ENCODE measurements at places on chromosomes 3 and 15.
A peak's percentile ranks its signal among the peaks of the same experiment; 100 is the strongest.

GRCh38 chr15:92510163-92510882, 116.6 kb downstream of the ST8SIA2 start:
- DNase-seq, result no peak

DNA sequence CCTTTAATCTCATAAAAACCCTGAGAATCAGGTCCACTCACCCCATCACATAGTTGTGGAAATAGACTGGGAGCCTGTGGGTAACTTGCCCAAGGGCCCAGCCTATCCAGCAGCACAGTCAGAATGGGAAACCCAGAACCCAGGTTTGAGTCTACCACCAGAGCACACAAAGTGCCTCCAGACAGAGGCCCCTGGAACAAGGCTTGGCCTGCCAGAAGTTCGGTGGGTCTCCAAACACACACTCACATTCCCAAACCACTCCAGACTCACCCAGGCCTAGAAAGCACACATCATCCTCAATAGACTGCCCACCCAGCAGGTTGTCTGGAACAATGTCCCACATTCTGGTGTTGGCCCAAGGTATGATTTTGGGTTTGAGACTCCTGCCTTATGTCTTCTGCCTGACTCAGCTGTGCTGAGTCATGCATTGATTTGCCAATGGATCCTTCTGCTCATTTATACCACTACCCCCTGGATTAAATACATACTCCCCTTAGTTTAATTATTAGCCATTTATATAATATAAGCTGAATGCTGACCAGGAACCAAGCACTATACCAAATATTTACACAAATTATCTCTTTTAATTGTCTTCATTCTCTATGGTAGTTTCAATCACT, 4.5 kb downstream of the SLC12A8 start:
- no peak for DNase-seq

DNA sequence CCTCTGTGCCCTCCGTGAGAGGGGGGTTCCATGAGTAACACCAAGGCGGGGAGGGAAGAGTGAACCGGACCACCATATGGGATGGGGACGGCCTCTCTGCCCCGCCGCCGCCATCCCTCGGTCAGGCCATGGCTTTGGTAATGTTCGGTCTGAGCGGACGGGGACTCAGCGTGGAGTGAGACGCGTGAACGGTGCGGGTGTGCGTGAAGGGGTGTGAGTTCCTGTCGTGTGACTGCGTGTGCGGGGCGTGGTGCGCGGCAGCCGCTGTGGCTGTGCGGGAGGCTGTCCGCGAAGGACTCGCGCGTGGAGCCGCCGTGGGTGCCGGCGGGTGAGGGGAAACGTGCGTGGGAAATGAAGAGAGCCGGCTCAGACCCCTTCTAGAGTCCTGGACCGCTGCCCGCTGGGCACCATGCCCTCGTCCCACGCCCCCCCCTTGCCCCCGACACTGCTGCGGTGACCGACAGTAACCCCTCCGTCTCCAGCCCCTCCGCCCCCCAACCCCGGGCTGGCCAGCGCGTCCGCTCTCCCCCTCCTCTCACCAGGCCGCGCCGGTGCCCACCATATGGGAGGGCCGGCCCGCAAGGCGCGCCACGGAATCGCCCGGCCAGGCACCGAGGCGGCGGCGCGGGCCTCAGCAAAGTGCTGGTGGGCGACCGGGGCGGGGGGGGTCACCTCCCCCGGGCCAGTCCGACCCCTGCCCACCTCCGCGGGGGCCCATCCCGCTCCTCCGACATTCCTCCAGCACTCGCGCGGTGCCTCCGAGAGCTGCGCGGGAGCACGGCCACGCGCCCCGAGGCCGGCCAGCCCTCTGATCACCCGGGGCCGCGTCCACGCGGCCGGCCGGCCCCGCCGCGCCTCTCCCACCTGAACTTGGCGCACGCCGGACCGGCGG, 589 bp downstream of the KLF15 start:
- DNase-seq, result no peak

GRCh38 chr3:42177068-42177800, 86.1 kb downstream of the TRAK1 start:
- no peak for DNase-seq

DNA sequence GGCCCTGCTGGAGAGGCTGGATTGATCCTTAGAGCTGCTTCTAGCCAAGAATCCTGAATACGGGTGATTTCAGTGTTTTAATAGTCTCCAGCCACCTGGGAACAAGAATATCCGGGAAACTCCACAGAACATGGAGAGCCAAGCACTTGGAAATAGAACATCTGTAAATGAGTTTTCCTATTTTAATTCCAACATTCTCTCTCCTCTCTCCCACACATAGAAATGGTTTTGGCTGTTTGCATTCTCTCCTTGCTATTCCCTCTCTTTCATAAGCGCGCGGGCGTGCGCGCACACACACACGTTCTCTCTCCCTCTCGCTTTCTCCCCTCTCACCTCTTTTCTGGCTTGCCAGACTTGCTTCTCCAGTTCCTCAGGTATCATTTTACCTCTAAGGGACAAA, 50.6 kb downstream of the GADL1 start:
- DNase-seq, result no peak

DNA sequence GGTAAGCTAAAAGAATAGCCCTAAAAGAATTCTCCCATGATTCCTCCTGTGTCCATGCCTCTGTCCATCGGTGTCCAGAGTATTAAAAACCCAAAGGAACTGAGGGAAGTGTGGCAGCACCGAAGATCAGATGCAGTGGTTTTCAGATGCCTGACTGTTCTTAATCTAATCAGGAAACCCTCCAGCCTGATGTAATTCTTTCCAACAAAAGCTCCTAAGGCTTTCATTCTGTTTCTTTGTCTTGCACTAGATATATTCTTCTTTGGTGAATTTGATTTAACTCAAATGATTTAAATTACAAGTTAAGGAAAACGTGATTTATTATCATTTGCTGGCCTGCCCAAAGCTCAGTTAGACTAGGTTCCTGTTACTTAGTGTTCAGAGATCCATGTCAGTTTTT, 71.2 kb downstream of the ARHGAP31 start:
- DNase-seq, result no peak

DNA sequence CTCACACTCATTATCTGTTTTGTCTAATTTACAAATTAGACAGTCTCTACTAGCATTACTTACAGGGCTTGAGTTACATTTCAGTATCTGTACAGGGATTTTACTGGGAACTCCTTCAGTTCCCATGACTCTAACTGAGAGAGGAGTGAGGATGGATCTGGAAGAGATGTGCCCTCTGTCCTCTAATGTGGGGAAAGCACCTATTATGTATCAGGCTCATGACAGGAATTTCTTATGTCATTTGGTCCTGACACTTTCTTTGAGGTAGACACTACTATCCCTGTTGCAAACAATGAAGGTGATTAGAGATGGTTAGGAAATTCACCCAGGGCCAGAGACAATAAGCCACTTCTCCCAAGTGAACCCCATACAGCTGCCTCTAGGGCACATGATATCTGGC, 10.9 kb upstream of the NCKIPSD start:
- DNase-seq, result no peak

DNA sequence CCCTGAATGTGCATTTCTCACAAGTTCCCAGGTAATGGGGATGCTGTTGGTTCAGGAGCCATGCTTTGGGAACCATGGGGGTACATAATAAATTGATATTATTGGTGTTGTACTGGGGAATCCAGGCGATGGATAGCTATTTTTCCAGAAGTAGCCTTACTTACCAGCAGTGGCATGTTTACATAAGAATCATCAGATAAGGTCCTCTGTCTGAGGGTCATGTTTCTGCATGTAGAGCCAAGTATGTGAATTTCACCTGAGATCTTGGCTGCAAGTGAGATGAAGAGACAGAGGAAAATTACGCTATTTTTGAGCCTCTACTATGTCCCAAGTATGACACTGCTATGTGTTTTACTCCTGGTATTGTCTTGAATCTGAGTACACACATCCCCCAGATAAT, 26.3 kb downstream of the GPD1L start:
- DNase-seq, result no peak

GRCh38 chr3:95775486-95776094, 1038.8 kb upstream of the EPHA6 start:
- DNase-seq, result no peak

GRCh38 chr3:59064276-59064675, 14.5 kb upstream of the CFAP20DC start:
- DNase-seq, result no peak

DNA sequence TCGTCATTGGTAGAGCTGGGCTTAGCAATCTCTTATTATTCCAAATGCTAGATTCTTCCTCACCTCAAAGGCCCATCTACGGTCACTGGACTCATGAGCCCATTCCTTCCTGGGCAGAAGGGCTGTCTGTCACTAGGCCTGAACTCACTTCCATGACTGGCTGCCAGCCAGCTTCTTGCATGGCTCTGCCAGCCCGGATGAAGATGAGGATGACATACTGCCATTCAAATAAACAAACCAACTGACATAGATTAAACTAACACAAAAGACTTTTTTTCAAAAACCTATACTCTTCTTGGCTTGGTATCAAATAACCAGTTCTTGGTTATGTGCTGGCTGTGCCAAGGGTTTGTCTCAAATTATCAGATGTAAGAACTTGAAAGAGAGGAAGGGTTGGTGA, 23.8 kb downstream of the ISL2 start:
- no peak for DNase-seq

GRCh38 chr3:81549388-81549787, 212.1 kb downstream of the GBE1 start:
- no peak for DNase-seq

GRCh38 chr3:3605226-3605625, 194.0 kb upstream of the LRRN1 start:
- no peak for DNase-seq

DNA sequence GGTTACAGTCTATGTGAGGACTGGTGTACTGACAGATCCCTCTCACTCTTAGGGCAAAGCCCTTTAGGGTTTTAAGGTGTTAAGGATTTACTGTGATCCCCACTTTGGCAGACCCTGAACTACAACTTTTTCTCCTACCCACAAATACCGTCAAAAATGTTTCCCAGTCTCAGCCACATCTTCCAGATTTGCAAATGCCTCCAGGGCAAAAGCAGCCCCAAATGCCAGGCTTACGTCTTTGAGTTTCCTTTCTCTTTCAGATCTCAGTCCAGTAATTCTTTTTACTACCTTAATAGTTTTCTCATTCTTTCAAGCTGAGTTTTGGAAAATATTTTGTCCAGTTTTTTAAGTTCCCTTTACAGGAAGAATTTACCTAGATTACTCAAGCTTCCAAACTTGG, 13.4 kb upstream of the ITGA11 start:
- no peak for DNase-seq

- DNase-seq, result no peak
Observed at GRCh38 chr3:117699058-117699457, 989.5 kb downstream of the TUSC7 start.

DNA sequence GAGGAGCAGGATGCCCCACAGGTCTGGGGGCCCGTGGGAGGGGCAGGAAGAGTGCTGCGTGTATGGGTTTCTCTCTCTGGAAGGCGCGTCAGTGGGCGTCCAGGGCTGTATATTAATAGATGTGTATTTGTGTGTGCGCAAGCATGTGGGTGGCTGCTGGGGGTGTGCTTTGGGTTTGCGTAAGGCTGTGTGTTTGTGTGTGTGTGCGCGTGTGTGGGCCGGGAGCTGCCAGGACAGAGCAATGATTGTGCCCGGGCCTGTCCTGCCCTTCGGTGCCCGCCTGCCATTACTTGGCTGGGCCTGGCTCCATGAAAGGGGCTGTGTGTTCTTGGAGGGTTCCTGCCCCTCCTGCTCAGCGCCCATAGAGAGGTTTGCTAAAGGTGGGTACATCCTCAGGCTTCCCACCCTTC, 16.3 kb downstream of the CSPG4 start:
- no peak for DNase-seq

DNA sequence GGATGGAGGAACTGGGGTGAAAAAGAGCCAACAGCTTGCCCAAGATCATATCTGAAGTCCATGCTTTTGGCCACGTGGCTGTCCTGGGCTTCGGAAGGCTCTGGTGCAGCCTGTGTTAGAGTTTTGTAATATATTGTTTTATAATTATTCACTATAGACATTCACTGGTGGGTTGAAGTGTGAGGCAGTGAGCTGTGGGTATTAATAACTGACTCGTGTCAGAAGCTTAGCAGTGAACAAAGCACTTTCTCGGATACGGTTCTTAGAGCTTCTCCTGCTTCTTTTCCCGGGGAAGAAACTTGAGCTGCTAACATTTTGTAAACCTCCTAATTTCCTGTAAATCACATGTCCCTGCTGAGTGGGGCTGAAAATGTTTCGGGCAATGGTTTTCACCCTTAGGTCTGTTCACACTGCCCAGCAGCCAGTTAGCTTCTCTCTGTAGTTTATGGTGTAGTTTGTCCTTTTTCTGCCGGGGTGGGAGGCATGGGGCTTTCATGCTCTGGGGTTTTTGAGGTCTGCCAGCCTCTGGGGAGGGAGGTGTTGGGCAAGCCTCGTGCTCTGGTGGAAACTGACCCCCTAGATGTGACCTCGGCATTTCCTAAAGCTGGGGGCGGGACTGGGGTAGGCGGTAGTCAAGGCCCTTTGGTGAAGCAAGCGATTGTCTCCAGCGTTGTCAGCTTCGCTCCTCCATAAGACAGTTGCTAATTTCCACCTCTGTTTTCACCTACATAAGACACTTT, 1.7 kb downstream of the MRAS start:
- no peak for DNase-seq

- DNase-seq, result peak; percentile 32
Observed at GRCh38 chr15:99961011-99961441, 227.8 kb upstream of the LYSMD4 start.

DNA sequence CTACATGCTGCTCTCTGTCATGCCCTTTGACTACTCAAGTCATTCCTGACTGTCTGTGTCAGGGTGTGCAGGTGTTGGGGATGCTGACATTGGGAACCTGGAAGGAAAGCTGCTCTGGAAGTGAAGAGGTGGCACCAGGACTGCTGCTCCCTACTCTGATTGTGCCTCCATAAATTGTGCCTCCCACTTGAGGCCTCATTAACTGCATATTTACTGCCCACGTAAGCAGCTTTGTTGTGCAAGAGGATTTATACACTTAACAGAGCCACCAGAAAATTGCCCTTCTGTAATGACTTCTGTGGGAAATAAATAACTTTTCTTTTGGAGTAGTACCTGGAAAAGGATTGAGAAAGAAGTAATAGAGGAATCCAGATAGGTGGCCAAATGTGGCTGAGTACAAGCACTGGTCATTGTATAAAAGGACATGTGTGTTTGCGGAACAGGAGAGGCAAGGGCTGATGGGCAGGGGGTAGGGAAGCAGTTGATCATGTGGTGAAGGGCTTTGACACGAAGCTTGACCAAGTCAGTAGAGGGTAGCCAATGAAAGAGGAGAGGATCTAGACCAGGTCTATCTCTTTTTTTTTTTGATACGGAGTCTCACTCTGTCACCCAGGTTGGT, 24.8 kb downstream of the IL20RB start:
- no peak for DNase-seq

DNA sequence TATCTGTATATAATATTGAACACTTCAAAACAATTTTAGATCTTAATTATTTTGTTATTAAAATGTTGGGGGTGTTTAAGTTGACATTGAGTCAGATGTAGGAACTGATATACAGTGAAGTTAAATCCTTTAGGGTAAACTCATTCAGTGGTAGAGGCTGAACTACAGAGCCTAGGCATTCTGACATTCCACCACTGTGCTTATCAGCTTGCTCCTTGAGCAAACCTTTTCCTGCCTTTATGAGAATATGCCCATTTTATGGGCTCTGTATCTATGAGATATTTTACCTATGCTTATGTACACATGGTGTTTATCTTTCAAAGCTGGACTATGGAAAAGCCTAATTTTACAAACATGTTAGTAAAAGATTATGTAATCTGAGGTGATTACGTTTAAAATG, 407.5 kb downstream of the ZBTB20 start:
- no peak for DNase-seq

Measured in SW 1271 (cell line).